ENCODE measurements at places on chromosomes 13 and 19.

- no peak for DNase-seq
Observed at GRCh38 chr19:36013280-36014011, 567 bp downstream of the ALKBH6 start.

- no peak for DNase-seq
Observed at GRCh38 chr13:112324116-112324515, 52.0 kb upstream of the SPACA7 start.

- DNase-seq = no peak
Observed at GRCh38 chr19:45763691-45764294, 5.3 kb downstream of the SIX5 start.

GRCh38 chr19:2423071-2423914 is 4.1 kb downstream of the TIMM13 start:
- no peak for DNase-seq

DNA sequence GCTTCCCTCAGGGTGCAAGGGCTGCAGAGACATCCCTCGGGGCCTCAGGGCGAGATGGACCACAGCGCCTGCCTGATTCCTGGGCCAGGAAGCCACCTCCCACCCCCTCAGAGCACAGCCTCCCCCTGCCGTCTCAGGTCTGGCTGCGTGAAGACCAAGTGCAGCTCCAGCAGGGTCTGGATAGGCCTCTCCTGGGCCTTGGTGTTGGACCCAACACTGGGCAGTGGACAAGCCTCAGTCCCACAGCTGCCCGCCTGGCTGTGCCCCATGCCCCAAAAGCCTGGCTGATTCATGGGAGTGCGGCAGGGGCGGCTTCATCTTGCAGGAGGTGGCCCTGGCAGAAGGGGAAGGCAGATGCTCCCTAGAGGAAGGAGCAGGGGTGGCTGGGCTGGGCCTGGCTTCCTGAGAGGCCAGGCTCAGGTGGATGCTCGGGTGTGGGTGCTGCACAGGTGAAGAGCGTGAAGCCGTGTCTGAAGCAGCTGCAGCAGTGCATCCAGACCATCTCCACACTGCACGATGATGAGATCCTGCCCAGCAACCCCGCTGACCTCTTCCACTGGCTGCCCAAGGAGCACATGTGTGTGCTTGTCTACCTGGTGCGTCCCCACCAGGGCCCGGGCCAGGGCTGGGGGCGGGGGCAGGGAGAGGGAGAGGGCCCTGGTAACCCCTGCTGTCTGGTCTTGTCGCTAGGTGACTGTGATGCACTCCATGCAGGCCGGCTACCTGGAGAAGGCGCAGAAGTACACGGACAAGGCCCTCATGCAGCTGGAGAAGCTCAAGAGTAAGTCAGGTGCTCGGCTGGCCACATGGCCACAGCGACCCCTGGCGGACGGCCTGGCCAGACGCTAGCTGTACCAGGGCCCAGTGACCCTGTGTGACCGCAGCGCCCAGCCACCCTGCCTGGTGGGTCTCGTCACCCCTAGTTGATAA is 21.7 kb downstream of the MAU2 start:
- DNase-seq = peak; percentile 20

- no peak for DNase-seq
Observed at GRCh38 chr13:96388598-96388997, 298.7 kb downstream of the HS6ST3 start.

- no peak for DNase-seq
Observed at GRCh38 chr19:30367006-30367405, 5.2 kb upstream of the ZNF536 start.

DNA sequence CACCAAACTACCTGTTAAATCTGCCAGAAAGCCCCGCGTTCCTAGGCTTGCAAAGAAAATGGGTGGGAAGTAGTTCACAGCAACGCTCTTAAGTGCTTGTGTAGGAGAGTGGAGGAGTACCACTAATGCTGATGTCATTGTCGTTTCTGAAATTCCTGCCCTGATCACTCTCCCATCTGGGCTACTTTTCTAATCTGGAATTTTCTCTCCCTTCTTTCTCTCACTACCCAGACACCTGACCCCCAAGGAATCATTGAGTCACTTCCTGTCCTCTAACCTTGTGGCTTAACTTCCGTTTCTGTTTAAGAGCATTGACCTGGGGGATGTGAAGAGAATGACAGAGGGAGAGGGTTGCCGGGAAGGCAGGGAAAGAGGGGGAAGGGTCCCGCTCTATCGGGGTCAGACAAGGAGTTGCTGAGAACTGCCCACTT is 98.7 kb downstream of the STARD13 start:
- no peak for DNase-seq

DNA sequence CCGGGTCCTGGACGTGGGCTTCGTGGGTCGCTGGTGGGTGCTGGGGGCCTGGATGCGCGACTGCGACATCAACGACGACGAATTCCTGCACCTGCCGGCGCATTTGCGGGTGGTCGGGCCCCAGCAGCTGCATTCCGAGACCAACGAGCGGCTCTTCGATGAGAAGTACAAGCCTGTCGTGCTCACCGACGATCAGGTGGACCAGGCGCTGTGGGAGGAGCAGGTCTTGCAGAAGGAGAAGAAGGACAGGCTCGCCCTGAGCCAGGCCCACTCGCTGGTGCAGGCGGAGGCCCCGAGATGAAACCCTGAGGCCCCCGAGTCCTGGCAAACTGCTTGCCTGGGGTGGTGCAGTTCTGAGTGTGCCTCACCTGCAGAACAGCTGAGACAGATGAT is 787 bp downstream of the TIMM29 start:
- DNase-seq = no peak

GRCh38 chr13:114115796-114116195 is 16.6 kb downstream of the RASA3 start:
- DNase-seq = no peak

- no peak for DNase-seq
Observed at GRCh38 chr13:83563499-83563898, 318.8 kb downstream of the SLITRK1 start.

GRCh38 chr13:23288995-23289394 is 108.2 kb downstream of the SGCG start:
- no peak for DNase-seq

GRCh38 chr19:51127755-51128154 is 3.0 kb downstream of the SIGLEC9 start:
- DNase-seq = peak; percentile 9

GRCh38 chr13:23060959-23061358 is 119.8 kb upstream of the SGCG start:
- no peak for DNase-seq

- DNase-seq = no peak
Observed at GRCh38 chr13:32317716-32318465, 2.6 kb downstream of the BRCA2 start.

DNA sequence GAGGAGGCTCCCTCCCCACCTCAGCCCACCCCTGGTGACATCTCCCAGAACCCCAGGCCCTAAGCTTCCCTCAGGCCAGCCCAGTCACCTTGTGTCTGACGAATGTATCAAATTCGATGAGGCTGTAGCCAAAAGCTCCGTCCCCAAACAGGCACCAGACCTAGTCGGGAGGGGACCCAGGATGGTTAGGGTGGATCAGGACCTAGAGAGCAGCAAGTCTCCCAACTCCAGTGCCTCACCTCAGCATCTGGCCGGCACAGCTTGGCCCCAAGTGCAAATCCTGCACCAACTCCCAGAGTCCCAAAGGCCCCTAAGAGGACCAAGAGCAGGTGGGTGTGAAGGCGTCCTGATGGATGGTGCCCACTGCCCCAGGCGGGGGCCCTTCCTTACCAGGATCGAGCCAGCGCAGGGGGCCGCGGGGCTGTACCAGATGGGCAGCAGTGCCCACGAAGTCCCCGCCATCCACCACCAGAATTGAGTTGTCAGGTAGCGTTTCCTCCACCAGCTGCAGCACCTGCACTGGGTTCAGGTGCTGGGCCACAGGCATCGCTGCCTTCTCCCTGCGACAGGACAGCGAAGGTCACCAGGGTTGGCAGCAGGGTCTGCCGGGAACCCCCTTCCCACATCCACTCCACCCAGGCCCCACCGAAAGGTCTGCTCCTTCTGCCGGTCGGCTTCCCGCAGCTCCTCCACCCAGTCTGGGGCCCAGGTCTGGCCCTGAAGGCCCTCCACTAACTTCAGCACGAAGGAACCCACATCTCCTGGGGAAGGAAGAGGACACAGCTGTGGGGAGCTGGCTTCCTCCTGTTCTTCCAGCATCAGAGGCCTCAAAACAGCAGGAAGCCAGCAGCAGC is 8.8 kb downstream of the SYDE1 start:
- no peak for DNase-seq

GRCh38 chr13:93984876-93985275 is 494.6 kb downstream of the DCT start:
- DNase-seq = no peak

DNA sequence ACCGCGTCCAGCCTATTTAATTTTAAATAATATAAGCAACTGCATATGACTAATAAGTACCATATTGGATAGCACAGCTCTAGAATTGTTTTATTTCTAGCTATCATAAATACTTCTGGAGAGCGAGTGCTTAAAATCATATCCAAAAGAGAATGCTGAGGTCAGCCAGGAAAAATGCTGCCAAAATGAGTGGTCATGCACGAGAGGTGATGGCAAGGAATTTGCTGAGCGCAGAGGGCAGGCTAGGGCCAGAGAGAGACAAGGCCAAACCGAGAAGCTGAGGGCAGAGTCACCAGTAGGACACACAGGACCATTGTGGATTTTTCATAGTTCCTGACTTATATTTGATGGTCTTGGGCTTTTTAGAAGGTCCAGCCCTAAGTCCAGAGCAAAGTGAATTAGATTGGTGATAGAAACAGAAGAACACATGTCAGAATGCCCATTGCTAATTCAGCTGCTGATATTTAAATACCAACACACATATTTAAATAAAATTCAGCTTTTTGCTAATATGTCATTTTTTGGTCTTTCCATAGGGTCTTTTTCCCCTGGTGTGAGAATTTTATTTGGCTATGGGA is 33.6 kb upstream of the UBL3 start:
- no peak for DNase-seq

DNA sequence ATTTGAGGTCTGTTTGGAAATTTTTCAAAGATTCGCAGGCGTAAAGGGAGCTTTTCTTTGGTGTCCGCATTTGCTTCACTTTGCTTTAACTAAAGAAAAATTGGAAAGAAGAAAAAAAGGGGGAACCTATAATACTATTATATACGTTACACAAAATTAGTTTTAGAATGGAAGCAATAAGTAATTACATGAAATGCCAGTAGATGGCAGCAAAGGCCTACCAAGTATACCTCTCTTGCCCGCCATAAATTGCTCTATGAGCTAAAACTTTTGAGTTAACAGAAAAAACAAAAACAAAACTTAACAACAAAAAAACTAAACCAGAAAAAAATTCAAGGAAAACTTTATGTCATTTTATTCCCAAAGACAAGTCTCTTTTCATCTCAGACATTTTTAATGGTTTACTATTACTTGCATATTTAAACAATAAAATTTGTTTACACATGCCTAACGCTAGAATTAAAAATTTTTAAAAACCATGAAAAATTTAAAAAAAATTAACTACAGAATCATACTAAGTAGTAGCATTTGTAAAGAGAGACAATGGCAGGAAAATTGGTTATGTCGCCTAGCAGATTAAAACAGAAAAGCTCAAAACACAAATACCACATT is 271.4 kb downstream of the NALCN start:
- DNase-seq = peak; percentile 68

DNA sequence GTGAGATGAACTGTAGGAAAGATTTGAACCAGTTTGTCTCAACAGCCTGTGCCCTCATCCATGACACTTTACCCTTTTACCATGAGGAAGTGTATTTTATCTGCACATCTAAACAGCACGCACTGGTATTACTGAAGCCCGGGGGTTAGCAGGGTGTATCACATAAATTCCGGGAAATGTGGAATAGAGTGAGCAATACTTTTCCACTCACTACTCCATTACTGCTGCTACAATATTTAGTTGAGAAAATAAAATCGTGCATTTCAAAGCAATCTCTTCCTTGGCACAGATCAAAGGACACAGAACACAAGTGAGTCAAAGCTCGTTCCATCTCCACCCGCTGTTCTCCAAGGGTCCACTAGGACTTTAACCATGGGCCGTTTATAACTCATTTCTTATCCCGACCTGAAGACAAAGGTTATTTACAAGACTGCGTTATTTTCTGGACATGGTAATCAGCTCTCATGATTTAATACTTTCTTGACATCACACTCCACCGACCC is 35.2 kb downstream of the STK24 start:
- DNase-seq = no peak

DNA sequence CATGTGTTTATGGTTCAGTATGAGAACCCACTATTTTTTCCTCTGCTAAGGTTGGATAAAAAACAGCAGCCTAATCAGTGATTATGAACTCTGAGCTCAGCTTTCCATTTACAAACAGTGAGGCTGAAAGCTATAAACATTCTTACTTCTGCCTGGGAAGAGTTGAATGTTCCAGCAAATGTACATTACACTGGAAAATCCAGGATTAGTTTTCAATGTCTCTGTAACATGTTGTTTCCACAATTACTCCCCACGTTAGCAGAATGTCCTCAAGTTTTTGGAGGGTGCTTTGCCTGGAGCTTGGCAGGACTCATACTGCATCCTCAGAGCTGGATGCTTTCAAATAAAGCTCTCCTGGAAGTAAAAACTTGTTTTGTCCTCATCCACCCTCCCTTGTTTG is 150.4 kb downstream of the POSTN start:
- no peak for DNase-seq

DNA sequence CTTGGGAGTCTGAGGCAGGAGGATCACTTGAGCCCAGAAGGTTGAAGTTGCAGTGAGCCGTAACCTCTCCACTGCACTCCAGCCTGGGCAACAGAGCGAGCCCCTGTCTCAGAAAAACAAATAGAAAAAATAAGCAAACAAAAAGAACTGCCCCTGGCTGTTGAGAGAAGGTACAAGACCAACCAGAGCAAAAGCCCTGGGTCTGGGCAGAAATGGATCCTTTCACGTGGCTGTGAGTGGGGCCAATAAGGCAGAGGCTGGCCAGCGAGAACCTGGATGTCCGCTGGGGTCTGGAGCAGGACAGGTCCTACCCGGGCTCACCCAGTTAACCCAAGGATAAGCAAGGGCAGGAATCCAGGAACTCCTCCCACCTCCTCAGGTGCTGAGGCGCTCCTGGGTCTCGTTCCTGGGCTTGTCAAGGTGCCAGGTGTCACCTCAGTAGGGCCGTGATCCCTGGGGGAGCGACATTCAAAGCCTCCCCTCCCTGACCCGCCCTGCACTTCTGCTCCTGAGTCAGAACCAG is 4.7 kb upstream of the SLC5A5 start:
- DNase-seq = no peak

- DNase-seq = no peak
Observed at GRCh38 chr13:51585696-51586095, 1.4 kb downstream of the WDFY2 start.

GRCh38 chr19:17148130-17148529 is 67.0 kb upstream of the USE1 start:
- DNase-seq = no peak

GRCh38 chr13:113945857-113946408 is 27.9 kb downstream of the C13orf46 start:
- no peak for DNase-seq

GRCh38 chr13:50125554-50126262 is 110.5 kb downstream of the KCNRG start:
- DNase-seq = peak; percentile 93
